Thymus (tissue), 14 donors: ENCODE measurements at places on chromosomes 1 and 21. TPM values are rescaled to one million over a fixed set of nuclear protein-coding genes. Genes with fewer than 3 reads are reported as not detected.

DNA sequence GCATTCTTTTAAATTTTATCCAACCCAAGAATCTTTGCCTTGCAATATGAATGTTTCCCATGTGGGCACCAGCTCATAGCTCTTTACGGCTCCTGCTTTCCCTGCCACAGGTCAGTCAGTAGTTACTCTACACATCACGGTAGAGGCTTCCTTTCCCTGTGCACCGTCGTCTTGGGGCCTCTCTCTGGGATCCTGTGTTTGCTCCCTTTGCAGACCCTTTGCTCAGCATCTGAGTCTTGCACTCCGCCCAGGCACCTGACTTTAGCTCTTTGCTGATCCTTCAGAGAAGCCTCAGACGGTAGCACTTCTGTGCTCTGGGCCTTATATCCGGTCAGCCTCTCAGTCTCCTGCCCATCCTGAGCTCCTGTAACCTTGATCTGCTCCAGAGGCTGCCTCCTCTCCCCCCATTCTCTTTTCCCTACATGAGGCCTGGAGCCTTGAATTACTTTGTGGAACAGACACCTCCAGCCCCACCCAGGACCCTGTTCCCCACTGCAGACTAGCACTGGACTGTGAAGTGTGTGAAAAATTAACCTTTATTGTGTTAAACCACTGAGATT lies 183.5 kb upstream of the HMGB4 start:
- H3K4me3 ChIP-seq: no peak overlapping the region
- no peak overlapping the region for H3K27ac ChIP-seq
- no peaks in the 10 kb centered on the region for H3K27me3 ChIP-seq
- no peak for DNase-seq

GRCh38 chr1:193325042-193325441 lies 138.6 kb upstream of the B3GALT2 start:
- H3K27me3 ChIP-seq: no peaks in the 10 kb centered on the region
- H3K4me3 ChIP-seq: no peak overlapping the region
- H3K4me1 ChIP-seq: no peaks in the 10 kb centered on the region
- H3K27ac ChIP-seq: no peak overlapping the region

GRCh38 chr1:118339400-118340124 lies 154.5 kb upstream of the SPAG17 start:
- H3K36me3 ChIP-seq: no peaks in the 10 kb centered on the region
- no peak overlapping the region for H3K27ac ChIP-seq
- no peak overlapping the region for H3K4me3 ChIP-seq
- no peaks in the 10 kb centered on the region for H3K27me3 ChIP-seq
- H3K4me1 ChIP-seq: no peaks in the 10 kb centered on the region
- DNase-seq: no peak

CFHR5 gene
- not detected for total RNA-seq

KCNN3 gene
- 1.8 TPM for total RNA-seq

SLC50A1 gene
- 25.7 TPM for total RNA-seq
